Stimulated activated CD4-positive, alpha-beta T cell treated with anti-CD3 and anti-CD28 coated beads, Interleukin-12 subunit alpha, Interleukin-12 subunit beta, amount 100 ng/mL, for 24 hours (primary cell): ENCODE measurements at places on chromosomes 12 and 14.

DNA sequence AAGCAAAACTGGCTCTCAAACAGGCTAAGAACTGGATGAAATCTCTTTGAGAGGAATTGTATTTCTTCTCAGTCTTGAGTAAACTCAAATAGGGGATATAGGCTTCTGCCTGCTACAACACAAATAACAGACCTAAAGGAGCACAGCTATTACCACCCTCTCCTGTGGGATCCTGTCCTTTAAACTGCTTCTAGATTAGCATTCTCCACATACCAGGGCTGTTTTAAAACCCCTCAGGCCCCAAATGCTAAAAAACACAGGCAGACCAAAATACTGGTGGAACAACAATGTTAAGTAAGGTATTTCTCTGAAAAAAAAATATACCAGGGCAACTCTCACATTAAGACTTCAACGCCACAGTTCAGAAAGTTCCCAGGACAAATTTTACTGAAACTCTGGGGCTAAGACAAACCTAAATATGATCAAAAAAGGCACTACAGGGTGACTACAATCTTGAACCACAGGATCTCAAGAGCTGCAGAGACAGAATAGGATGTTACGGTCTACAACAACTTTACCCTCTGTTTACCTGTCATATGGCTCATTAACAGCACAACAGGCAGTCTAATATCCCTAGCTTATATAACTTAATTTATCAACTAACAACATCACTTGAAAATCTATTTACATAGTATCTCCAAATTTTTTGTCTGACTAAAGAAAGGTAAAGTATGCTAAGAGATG lies 7.2 kb downstream of the CPNE8 start:
- DNase-seq: no peak

DNA sequence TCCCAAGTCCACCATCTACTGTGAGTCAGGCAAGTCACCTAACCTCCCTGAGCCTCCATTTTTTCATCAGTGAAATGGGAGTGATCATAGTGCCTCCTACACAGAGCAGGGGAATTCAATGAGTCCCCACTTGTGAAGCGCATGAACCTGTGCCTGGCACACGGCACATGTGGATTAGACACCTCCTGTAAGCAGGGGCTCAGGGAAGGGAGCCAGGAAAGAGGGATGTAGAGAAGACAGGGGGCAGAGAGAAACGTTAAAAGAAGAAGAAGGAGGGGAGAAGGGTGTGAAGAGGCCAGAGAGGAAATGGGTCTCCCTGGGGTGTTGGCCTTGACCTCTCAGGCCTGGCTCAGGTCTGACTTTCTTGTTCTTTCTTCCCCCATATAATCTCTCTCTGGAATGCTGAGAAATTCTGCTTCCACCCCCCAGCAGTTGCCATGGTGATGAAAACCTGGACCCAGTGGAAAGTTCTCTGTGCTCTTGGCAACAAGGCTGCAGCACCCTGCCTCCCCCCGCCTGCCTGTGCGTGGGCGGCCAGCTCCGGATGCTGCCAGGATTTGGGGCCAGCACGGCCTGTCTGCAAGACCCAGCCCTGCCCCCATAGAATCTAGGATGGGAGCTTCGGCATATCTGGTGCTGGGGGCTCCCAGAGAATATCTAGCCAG lies 94.5 kb downstream of the CALM1 start:
- DNase-seq: no peak

DNA sequence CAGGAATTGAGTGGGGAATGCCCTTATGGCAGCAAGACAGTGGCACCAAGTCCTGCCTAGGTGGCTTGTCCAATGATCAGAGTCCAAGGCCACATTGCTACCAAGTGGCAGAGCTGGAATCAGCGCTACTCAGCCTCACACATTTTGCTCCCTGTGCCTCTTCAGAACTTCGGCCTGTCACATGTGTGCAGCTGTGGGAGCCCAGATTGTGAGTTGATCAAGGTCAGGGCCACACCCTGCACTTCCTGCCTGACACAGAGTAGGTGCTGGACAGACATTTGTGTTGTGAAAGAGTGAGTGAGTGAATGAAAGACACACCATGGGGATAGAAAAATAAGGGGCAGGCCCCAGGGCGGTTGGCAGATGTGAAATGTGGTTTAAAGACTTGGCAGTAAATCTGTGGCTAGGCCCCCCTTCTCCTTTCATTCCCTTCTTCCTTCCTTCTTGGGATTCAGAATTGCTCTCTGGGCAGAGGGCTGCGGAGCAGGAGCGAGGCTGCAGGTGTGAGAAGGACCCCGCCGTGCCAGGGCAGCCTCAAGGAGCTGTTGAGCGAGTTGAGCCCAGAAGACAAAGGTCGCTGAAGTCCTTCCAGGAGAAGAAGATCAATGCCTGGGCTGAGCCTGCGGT lies 83.5 kb downstream of the SLC25A47 start:
- no peak for DNase-seq

- DNase-seq: no peak
Measured at GRCh38 chr14:82419933-82420332, 886.3 kb upstream of the SEL1L start.

DNA sequence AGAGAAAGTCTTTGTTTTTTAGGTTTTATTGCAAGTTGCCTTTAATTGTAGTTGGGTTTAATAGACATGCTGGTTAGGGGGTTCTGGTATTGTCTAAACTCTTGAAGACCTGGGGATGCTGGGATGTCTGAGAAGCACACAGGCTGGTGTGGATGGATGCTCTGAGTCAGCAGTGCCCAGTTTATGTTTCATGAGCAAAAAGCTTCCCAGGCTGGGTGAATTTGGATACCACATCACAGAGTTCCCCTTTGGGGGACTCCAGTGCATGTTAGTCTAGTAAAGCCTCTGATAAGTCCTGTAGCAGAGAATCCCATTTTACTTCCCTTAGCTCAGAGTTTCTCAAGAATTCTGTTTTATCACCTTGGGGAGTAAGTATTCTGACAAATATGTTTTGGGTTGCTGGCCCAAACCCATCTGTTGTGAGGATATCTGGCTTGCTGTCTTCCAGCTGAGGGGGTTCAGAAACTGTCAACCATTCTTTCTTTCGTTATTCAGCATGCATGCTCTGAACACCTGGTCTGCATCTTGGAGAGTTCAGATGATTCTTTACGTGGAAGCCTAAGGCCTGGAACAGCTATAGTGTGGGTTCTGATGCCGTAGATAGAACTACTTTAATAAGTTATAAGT lies 509.1 kb downstream of the VRK1 start:
- DNase-seq: no peak
